ENCODE measurements at places on chromosomes 7 and 10. TPM values are rescaled to one million over a fixed set of nuclear protein-coding genes. Genes with fewer than 3 reads are reported as not detected.

The MYL7 gene
- total RNA-seq, result not detected

The CTBP2 gene
- 125 TPM for total RNA-seq

The OR9A2 gene
- not detected for total RNA-seq

The CDH23 gene
- not detected for total RNA-seq

The RARRES2 gene
- 9.2 TPM for total RNA-seq

The KMT2C gene
- total RNA-seq, result 18.1 TPM

The OR13A1 gene
- total RNA-seq, result under 0.01 TPM

The ZNF365 gene
- 3.4 TPM for total RNA-seq

The FLNC gene
- 8.0 TPM for total RNA-seq

The CNPY4 gene
- total RNA-seq, result 4.8 TPM

The ANKRD61 gene
- 0.48 TPM for total RNA-seq

The FAM25A gene
- total RNA-seq, result 10.8 TPM

The NODAL gene
- not detected for total RNA-seq

The CFAP69 gene
- 1.1 TPM for total RNA-seq

The TET1 gene
- total RNA-seq, result 0.21 TPM

The CDK14 gene
- 10.4 TPM for total RNA-seq

The EPHA1 gene
- total RNA-seq, result 52.5 TPM

The AKR1D1 gene
- total RNA-seq, result not detected

The VWA2 gene
- 6.8 TPM for total RNA-seq

The SERPINE1 gene
- 126 TPM for total RNA-seq

The SH2D4B gene
- under 0.01 TPM for total RNA-seq

The GNGT1 gene
- not detected for total RNA-seq

The ALOX5 gene
- total RNA-seq, result 4.8 TPM

The LBX1 gene
- total RNA-seq, result not detected

The NEUROG3 gene
- not detected for total RNA-seq

The CCDC136 gene
- 0.43 TPM for total RNA-seq

The PON1 gene
- not detected for total RNA-seq

The SORCS1 gene
- total RNA-seq, result not detected

The ZNF467 gene
- 1.2 TPM for total RNA-seq

The HMX3 gene
- not detected for total RNA-seq

The MCM10 gene
- 3.9 TPM for total RNA-seq

The LRRN3 gene
- under 0.01 TPM for total RNA-seq

The CALHM1 gene
- not detected for total RNA-seq

The SPDYE11 gene
- not detected for total RNA-seq

The GPR158 gene
- total RNA-seq, result under 0.01 TPM

The EXOC4 gene
- 101 TPM for total RNA-seq

The BICC1 gene
- 1.9 TPM for total RNA-seq

The NRP1 gene
- total RNA-seq, result 24.5 TPM

The NEURL1 gene
- total RNA-seq, result 0.24 TPM

The TAS2R5 gene
- total RNA-seq, result 2.8 TPM

The PDE6C gene
- not detected for total RNA-seq

The ZCCHC24 gene
- total RNA-seq, result 1.5 TPM

The GALNT17 gene
- total RNA-seq, result not detected

The STEAP4 gene
- 2.1 TPM for total RNA-seq

The ACSM6 gene
- total RNA-seq, result not detected

The SP4 gene
- total RNA-seq, result 4.5 TPM

The KCNMA1 gene
- total RNA-seq, result 16.8 TPM

The NPC1L1 gene
- not detected for total RNA-seq

The MET gene
- 93.6 TPM for total RNA-seq

The HECTD2 gene
- total RNA-seq, result 1.7 TPM

The NOD1 gene
- total RNA-seq, result 7.5 TPM

The LDB3 gene
- total RNA-seq, result not detected

The STK31 gene
- not detected for total RNA-seq

The SYT15 gene
- not detected for total RNA-seq

The IFIT1B gene
- total RNA-seq, result not detected

The SLC26A5 gene
- not detected for total RNA-seq

The RBP3 gene
- total RNA-seq, result not detected

The PHKG1 gene
- 1.2 TPM for total RNA-seq

All from tracheal epithelial cell (primary cell).